ENCODE measurements at places on chromosomes 12 and 14.

GRCh38 chr12:11577658-11578260 is 71.7 kb upstream of the ETV6 start:
- no peak for DNase-seq

- DNase-seq, result no peak
Measured at GRCh38 chr12:59904874-59905521, 309.2 kb downstream of the SLC16A7 start.

DNA sequence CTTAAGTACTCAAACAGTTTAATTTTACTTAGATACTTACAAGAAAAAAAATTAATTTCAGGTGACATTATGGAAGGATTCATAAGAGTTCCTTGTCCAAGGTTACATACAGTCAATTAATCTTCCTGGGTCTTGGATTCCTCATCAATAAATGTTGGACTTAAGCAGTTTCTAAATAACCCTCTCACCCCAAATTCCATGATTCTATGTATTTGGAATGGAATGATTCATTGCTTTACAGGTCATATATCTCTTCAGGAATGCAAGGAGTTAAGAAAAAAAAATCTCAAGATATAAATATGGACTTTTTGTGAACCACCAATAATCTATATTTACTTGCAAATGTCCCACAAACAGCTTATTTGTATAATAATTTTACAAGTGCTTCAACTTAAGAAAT is 84.2 kb upstream of the BMP4 start:
- DNase-seq, result no peak

DNA sequence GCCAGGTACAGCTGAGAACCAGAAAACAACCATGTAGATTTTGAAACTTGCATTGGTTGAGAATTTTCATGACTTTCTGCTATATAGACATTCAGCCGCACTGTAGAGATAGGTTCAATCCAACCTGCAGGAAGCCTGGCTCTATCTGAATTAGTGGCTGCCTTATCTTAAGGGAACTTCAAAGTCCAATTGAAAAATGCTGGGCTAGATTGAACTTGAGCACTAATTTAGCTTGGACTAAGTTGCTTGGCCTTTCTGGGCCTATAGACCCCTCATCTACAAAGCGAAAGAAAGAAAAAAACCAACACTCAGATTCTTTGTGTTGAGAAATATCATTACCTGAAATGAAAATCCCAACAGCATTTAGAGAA is 332.4 kb downstream of the NUAK1 start:
- no peak for DNase-seq

DNA sequence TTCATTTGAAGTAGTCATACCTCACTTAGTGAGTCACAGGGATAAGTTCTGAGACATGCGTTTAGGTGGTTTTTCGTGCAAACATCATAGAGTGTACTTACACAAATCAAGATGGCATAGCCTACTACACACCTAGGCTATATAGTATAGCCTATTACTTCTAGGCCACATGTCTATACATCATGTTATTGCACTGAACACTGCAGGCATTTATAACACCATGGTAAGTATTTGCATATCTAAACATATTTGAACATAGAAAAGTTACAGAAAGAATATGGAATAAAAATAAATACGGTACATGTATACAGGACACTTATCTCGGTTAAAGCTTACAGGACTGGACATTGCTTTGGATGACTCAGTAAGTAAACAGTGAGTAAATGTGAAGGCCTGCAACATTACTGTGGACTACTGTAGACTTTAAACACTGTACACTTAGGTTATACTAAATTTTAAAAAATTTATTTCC is 670.6 kb downstream of the SLC16A7 start:
- DNase-seq, result no peak

GRCh38 chr12:76018672-76019071 is 12.9 kb downstream of the PHLDA1 start:
- no peak for DNase-seq

Measured in esophagus squamous epithelium (tissue), 5 donors.